NCI-H345 (cell line): ENCODE measurements at places on chromosomes 1 and 21.

DNA sequence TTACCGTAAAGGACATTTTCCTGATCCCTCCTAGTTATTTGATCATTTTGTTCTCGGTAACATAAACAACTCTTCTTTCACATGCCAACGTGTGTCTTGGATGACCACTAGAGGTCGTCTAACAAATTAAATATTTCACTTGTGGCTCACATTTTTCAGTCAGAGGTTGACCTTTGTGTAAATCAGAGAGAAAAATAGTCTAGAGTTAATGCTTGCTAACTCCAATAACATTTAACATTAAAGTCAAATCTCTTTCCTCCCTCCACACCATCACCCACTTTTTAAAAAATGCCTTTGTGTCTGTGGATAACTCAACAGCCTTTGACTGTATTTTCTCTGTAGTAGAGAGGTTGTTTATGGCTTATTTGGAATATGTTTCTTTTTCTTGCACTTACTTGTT is 220.5 kb upstream of the B3GALT2 start:
- DNase-seq = no peak

DNA sequence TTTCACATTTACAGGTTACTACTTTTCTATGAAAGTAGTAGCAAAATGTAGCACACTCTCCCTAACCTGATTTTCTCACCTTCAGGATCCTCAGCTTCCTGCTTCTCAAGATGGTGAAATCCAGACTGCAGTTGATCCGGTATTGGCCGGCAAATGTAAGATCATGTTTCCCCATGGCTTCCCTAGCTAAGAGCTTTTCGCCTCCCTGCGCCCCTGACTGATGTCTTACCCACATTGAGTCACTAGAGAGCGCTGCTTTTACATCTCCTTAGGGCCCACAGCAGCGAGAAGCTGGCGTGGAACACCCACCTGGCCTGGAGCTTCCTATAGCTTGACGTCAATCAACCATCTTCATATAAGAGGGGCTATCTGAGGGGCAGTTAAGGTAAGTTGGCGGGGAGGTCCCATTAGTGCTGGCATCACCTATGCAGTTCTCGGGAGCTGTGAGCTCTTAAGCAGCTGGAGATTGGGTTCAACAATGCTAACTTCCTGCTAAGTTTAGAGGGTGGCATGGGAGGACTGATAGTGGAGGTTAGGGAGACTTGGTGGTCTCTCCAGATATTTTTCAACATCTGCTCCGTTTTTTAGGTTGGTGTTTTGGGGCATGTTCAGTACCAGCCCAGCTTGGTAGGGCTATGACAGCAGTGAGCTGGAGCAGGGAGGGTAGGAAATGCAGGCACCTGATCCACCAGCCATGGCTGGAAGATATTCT is 5.5 kb downstream of the PTPN7 start:
- DNase-seq = peak; percentile 8

GRCh38 chr1:75136195-75136815 is 2.1 kb downstream of the LHX8 start:
- DNase-seq = peak; percentile 27

DNA sequence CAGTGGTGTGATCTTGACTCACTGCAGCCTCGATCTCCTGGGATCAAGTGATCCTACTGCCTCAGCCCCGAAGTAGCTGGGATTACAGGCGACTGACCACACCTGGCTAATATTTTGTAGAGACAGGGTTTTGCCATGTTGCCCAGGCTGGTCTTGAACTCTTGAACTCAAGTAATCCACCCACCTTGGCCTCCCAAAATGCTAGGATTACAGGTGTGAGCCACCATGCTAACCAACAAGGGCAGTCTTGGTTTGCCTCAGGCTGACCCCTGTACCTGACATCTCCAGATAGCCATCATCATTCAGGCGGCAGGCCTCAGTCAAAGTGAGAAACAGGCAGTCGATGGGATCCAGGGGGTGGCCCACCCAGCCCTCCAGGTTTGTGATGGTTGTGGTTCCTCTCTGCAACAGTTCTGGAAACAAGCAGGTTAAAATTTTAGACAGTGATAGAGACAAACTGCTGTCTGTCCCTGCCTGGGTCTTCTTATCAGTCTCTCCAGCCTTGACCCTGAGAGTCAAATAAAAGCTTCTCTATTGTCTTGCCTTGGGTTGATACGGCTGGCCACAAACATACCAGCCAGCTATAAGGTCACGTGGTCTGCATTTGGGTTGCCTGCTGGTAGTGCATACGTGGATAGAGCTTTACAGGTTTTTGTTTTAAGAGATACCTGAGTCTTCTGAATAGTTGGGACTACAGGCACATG is 26.8 kb downstream of the UROD start:
- no peak for DNase-seq

GRCh38 chr1:93608187-93609109 is 73.2 kb downstream of the BCAR3 start:
- no peak for DNase-seq

DNA sequence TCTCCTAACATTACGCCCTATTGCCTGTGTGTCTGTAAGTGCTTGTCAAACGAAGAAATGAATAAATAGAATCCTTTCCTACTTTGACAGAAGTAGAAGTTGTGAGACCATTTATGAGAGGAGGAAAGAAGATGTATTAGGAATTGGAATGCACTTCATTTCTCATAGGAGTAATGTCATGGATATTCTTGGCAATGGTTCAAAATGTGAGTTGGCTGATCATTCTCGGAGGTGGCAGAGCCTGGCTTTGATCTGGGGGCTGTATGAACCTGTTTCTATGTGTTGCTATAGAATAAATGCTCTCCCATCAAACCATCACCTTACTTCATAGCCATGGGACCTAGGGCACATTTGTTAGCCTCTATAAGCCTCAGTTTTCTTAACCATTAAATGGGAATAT is 10.1 kb upstream of the SERBP1 start:
- no peak for DNase-seq

GRCh38 chr1:213041443-213041842 is 9.6 kb upstream of the RPS6KC1 start:
- no peak for DNase-seq

DNA sequence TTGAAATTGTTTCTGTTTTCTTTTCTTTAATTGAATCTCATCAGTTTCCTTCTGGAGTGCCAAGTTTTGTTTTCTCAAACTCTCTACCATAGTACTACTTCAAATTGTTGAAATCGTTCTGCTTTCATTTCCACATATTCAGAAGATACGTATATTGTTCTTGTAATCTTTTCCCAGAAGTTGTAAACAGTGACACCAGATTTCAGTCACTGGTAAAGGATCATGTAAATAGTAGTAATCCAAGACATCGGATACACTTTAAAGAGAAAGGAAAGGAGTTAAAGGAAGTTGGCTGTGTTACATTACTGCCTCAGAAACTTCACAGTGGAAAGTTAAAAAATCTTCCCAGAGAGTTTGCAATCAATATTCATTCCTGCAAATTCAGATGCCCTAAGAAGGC is 67.5 kb downstream of the RGL1 start:
- no peak for DNase-seq
